ENCODE measurements at places on chromosomes 1 and 21.

- DNase-seq = no peak
Measured at GRCh38 chr1:219163401-219163954, 10.2 kb upstream of the LYPLAL1 start.

- DNase-seq = no peak
Measured at GRCh38 chr1:224333309-224333926, 3.4 kb upstream of the NVL start.

GRCh38 chr1:27037518-27037917, 24.9 kb upstream of the TENT5B start:
- no peak for DNase-seq

DNA sequence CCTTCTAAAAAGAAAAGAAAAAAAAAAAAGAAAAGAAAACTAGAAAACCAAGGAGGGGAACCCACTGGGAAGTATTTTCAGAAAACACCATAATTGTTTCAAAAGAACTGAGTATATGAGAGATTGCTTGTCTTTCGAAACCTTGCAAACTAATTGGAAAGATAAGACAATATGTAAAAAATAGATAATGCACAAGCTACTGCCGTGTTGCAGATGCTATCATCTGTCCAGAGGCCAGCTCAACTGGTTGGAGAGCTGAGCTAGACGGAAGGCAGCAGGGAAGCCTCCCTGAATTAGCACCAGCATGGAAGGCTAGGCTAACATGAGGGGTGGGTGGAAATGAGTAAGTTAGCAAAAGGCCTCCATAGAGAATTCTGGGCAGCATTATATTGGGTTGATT, 16.2 kb upstream of the CACHD1 start:
- DNase-seq = no peak

GRCh38 chr1:234675572-234675971, 65.6 kb upstream of the IRF2BP2 start:
- no peak for DNase-seq

GRCh38 chr1:65309304-65310077, at the start of gene DNAJC6:
DNAJC6 (plus strand) TSS chr1:65309543; CDS start chr1:65309746, 203 bp downstream.
- peak; percentile 68 for DNase-seq

DNA sequence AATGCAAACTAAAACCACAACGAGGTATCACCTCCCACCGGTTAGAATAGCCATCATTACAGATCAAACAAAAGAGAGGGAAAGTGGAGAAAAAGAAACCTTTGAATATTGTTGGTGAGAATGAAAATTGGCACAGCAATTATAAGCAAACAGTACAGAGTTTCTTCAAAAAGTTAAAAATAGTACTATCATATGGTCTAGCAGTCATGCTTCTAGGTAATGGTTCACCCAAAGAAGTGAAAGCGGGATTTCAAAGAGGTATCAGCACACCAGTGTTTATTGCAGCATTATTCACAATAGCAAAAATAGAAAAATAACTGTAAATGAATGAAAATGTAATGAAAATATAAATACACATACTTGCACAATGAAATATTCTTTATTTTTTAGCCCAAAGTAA, 8.2 kb downstream of the OR2T10 start:
- DNase-seq = no peak

GRCh38 chr1:30575066-30575465, 148.3 kb downstream of the MATN1 start:
- no peak for DNase-seq

GRCh38 chr1:57019236-57019839, 53.5 kb upstream of the C8B start:
- DNase-seq = no peak

DNA sequence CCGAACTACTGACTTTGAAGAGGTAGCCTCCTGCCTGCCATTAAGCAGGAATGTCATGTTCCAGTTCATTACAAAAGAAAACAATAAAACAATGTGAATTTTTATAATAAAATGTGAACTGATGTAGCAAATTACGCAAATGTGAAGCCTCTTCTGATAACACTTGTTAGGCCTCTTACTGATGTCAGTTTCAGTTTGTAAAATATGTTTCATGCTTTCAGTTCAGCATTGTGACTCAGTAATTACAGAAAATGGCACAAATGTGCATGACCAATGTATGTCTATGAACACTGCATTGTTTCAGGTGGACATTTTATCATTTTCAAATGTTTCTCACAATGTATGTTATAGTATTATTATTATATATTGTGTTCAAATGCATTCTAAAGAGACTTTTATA, 159.8 kb upstream of the SGIP1 start:
- DNase-seq = no peak

DNA sequence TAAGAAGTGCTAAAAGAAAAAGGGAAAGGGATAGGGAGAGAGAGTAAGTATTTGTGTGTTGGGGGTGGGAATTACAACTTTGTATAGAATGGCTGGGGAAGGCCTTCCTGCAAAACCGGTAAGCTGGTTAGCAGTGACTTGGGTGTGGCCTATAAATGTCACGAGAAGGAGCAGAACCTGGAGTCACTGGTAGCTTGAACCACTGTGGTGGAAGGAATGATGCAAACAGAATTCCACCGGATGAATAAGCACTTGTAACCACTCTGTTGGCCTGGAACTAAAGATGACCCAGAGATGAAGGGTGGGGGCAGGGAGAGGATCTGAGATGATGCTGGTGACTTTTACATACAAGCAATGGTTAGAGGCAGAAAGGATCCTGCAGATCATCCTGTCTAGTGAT, 8.9 kb downstream of the XKR8 start:
- no peak for DNase-seq

DNA sequence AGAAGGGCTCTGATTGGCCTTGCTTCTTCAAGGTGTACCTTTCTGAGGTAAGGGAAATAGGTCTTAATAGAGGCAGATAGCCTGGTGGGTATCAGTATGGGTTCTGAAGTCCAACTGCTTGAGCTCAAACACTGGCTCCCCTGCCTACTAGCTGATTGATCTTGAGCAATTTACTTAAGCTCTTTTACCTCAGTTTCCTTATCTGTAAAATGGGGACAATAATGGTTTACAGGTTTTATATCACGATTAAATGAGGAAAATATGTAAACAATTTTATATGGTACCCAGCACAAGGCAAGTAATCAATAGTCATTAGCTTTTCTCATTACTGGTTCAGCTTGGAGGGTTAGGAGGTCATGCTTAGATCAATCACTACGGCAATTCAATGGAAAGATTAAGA, 75.8 kb upstream of the VTCN1 start:
- no peak for DNase-seq

DNA sequence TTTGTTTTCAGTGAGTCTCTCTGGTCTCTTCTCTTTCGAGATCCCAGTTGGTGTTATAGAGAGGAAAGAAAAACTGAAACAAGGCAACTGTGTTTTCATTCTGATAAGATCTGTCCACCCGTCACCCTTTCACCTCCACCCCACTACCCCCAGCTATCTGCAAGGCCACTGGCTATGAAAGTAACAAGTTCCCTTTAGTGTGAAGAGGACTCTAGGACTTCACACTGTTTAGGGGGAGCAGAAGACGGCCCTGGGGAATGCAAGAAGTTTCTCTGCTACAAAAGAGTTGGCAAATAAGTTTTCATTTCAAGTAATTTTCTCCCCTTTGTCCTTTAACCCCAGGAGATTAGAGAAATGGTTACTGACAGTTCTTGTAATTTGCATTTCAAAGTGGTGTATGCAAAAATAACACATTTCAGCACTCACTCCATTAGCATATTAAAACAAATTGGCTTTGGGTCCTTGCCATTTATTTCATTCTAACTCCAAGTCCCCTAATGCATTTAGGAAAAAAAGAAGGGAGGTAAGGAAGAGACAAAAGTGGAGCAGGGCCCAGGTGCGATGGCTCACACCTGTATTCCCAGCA, 79.6 kb upstream of the PPM1J start:
- no peak for DNase-seq

GRCh38 chr21:28822486-28823335, 170.0 kb downstream of the LTN1 start:
- DNase-seq = peak; percentile 53

DNA sequence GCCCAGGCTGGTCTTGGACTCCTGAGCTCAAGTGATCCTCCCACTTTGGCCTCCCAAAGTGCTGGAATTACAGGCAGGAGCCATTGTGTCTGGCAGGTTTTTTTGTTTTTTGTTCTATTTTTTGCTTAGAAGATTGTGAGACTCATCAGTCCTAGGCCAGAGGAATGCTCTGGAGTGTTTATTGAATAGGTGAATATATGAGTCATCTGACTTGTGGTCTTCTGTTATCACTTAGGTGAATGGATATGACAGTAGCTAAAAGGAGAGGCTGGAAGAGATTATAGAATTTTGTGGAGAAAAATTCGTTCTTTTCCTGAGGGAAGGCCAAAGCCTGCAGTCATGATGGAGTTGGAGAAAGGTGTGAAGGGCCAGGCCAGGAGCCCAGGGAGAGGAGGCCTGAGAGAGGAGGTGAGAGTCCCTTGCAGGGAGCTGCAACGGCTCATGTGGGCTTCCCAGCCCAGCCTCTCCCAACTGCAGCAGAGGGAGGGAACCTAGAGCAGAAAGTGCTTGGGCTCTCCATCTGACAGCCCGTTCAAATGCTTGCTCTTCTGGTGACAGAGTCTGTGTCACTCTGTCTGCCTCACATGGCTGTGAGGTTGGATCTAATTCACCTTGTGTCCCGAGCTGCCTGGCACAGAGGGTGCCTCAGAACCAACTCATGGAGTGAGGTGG, 31.6 kb upstream of the ACOT11 start:
- no peak for DNase-seq

- DNase-seq = no peak
Measured at GRCh38 chr1:55052221-55053142, 13.1 kb downstream of the PCSK9 start.

DNA sequence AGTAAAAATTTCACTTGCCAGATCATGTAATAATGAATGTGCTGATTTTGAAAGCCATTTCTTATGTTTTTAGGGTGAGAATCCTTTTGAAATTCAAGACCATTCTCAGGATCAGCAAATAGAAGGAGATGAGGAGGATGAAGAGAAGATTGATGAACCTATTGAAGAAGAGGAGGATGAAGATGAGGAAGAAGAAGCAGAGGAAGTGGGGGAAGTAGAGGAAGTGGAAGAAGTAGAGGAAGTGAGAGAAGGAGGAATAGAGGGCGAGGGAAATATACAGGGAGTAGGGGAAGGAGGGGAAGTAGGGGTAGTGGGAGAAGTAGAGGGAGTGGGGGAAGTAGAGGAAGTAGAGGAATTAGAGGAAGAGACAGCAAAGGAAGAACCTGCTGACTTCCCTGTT, 32.4 kb downstream of the ZNF326 start:
- DNase-seq = no peak

DNA sequence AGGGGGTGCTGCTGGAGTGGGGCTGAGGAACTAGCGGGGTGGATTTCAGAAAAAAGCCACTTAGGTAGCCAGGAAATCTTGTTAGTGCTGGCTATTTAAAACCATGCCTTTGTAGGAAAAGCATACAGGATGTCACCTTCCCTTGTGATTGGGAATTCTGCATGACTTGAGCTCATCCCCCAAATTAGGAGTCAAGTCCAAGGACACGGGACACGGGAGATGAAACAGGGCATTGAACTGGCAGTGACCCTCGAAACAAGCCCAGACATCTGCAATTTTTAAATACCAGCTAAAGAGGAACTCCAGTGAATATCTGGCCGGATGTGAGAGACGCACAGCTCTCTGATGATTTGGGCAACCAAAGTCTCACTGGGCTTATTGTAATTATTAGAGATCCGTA, 32.8 kb downstream of the C2CD2 start:
- no peak for DNase-seq

GRCh38 chr1:235844776-235845175, 21.9 kb downstream of the LYST start:
- no peak for DNase-seq

GRCh38 chr1:104884939-104885338, 1135.2 kb downstream of the AMY1C start:
- no peak for DNase-seq

DNA sequence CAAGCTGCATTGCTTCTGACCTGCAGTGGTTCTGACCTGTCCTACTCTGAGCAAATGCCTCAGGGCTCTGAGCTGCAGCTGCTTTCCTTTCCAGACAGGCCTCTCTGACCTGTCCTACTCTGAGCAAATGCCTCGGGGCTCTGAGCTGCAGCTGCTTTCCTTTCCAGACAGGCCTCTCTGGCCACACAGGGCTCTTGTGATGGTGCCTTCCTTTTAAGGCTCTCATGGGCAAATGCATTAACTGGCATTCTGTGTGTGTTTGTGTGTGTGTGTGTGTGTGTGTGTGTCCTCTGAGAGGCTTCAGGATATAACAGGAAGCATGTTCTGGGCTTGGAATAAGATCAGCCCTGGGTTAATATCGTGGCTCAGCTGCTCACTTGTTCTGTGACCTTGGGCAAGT, 131.3 kb downstream of the NTPCR start:
- no peak for DNase-seq

All from right renal cortex interstitium (tissue), 3 donors.